Breast epithelium (tissue), 4 donors: ENCODE measurements at places on chromosomes 6 and 20. TPM values are rescaled to one million over a fixed set of nuclear protein-coding genes. Genes with fewer than 3 reads are reported as not detected.

DNA sequence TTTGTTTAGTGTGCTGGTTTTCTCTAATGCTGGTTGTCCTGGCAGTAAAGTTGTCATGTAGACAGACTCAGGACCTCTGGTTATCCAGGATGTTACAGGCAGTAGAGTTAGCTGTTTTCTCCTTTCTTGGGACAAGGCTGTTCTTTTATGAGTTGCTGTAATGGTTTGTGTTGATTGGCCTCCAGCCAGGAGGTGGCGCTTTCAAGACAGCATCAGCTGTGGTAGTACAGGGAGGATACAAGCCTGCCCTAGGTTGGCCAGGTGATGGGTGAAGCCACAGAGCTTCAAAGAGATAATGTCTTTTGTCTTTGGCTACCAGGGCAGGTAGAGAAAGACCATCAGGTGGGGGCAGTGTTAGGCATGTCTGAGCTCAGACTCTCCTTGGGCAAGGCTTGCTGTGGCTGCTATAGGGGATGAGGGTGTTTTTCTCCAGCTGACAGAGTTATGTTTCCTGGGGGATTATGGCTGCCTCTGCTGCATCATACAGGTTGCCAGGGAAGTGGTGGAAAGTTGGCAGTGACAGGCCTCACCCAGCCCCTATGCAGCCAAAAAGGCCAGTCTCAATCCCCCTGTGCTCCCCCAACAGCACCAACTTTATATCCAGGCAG lies 127.2 kb upstream of the TAB2 start:
- H3K36me3 ChIP-seq: no peaks in the 10 kb centered on the region
- H3K27me3 ChIP-seq: no peaks in the 10 kb centered on the region
- DNase-seq: no peak
- H3K27ac ChIP-seq: no peak overlapping the region
- no peak overlapping the region for H3K4me3 ChIP-seq
- no peaks in the 10 kb centered on the region for H3K4me1 ChIP-seq

SLC26A8 gene
- 0.29 TPM for total RNA-seq

GRCh38 chr20:62665826-62666735 lies 23.8 kb downstream of the SLCO4A1 start:
- H3K4me1 ChIP-seq: no peaks in the 10 kb centered on the region
- H3K4me3 ChIP-seq: no peak overlapping the region
- H3K27me3 ChIP-seq: no peaks in the 10 kb centered on the region
- peak overlapping the region; percentile 21 for H3K27ac ChIP-seq
- no peak for DNase-seq
- H3K36me3 ChIP-seq: no peaks in the 10 kb centered on the region

- H3K4me1 ChIP-seq: peaks cover 4% of the 10 kb centered on the region
- no peaks in the 10 kb centered on the region for H3K36me3 ChIP-seq
- H3K27me3 ChIP-seq: no peaks in the 10 kb centered on the region
Measured at GRCh38 chr6:41445261-41445660, 100.9 kb upstream of the FOXP4 start.

DNA sequence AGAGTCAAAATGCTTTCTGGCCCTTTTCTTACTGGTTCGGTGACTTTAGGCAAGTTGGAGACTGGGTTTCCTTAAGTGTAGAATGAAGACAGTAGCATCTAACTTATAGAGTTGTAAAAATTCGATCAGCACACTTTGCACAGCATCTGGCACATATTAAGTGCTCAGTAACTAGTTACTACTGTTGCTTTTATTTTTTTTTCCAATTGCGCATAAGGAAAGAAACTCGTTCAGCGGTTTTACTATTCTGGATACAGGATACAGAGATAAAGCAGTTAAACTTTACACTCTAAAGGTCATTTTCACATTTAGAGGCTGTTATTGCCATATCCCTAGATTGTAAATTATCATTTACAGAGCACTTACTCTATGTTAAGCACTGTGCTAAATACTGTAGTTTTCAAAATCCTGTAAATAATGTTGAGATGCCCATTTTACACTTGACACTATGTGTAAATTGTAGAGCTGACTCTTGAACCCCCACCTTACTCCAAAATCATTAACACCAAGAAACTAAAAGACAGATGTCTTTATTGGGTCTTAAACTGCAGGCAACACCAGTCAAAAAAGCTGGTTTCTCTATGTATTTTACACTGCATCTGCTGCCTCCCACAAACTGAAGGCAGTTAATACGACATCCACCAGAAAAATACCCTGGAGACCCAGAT lies 886 bp downstream of the ROMO1 start:
- no peaks in the 10 kb centered on the region for H3K27me3 ChIP-seq
- no peak for DNase-seq
- peaks cover 5% of the 10 kb centered on the region for H3K4me1 ChIP-seq
- H3K27ac ChIP-seq: peak overlapping the region; percentile 97
- peaks cover 5% of the 10 kb centered on the region for H3K36me3 ChIP-seq
- H3K4me3 ChIP-seq: peak overlapping the region; percentile 96

DNA sequence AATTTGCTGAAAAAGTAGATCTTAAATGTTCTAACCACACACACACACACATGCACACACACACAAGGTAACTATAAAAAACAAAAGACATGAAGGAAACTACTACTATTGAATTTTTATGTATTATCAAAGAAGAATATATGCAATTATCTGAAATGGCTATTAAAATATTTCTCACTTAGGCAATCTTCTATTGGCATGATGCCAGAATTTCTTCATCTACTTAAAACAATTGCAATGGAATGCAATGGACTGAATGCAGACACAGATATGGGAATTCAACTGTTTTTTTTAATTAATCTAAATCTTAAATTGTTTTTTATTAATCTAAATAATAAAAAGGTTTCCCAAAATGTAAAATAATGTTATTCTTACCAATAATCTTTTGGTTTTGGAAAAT lies 152.6 kb upstream of the SMLR1 start:
- H3K27ac ChIP-seq: no peak overlapping the region
- no peaks in the 10 kb centered on the region for H3K27me3 ChIP-seq
- H3K4me3 ChIP-seq: no peak overlapping the region
- H3K4me1 ChIP-seq: no peaks in the 10 kb centered on the region
- no peak for DNase-seq

GRCh38 chr6:112113431-112113830 lies 26.0 kb downstream of the FAM229B start:
- H3K4me3 ChIP-seq: no peak overlapping the region
- no peak for DNase-seq

DNA sequence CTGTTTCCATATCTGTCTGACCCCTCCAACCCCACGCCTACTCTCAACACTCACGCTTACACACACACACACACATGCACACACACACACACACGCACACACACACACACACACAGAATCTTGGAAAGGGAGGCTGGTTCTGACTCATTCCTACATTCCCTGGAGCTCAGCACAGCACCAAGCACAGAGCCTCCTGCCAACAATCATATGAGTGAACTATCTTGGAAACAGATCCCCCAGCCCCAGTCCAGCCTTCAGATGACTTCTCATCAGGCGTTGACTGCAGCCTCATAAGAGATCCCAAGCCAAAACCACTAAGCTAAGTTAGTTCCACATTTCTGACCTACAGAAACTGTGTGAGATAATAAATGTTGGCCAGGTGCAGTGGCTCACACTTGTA lies 14.1 kb upstream of the HCK start:
- no peak overlapping the region for H3K4me3 ChIP-seq
- no peaks in the 10 kb centered on the region for H3K27me3 ChIP-seq
- no peak overlapping the region for H3K27ac ChIP-seq
- no peaks in the 10 kb centered on the region for H3K36me3 ChIP-seq

BAK1 gene
- total RNA-seq: 7.0 TPM

KCNK15 gene
- 5.6 TPM for total RNA-seq

GRCh38 chr20:48769069-48769983 lies 58.5 kb downstream of the PREX1 start:
- H3K4me3 ChIP-seq: no peak overlapping the region
- no peaks in the 10 kb centered on the region for H3K27me3 ChIP-seq
- H3K36me3 ChIP-seq: no peaks in the 10 kb centered on the region
- no peak overlapping the region for H3K27ac ChIP-seq

DNA sequence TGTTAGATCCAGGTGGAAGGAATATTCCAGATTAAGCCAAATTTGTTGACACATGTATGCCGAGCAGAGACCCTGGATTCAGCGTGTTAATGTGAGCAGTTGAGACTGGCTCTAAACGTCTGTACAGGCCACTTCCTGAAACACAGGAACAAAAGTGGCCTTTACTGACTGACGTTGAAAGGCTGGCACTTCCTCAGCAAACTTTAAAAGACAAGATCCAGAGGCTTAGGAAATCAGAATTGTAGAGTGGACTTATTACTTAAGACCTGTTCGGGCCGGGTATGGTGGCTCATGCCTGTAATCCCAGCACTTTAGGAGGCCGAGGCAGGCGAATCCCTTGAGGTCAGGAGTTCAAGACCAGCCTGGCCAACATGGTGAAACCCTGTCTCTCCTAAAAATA lies 125.7 kb upstream of the ARID1B start:
- no peaks in the 10 kb centered on the region for H3K4me1 ChIP-seq
- no peak for DNase-seq
- H3K27me3 ChIP-seq: no peaks in the 10 kb centered on the region
- no peak overlapping the region for H3K27ac ChIP-seq
- no peak overlapping the region for H3K4me3 ChIP-seq

EYA2 gene
- total RNA-seq: 12.5 TPM

LPA gene
- total RNA-seq: 0.33 TPM

- no peaks in the 10 kb centered on the region for H3K4me1 ChIP-seq
- DNase-seq: no peak
- H3K27me3 ChIP-seq: peaks cover 31% of the 10 kb centered on the region
- H3K27ac ChIP-seq: no peak overlapping the region
- no peak overlapping the region for H3K4me3 ChIP-seq
Measured at GRCh38 chr20:61832181-61832580, 233.5 kb downstream of the TAF4 start.

DNA sequence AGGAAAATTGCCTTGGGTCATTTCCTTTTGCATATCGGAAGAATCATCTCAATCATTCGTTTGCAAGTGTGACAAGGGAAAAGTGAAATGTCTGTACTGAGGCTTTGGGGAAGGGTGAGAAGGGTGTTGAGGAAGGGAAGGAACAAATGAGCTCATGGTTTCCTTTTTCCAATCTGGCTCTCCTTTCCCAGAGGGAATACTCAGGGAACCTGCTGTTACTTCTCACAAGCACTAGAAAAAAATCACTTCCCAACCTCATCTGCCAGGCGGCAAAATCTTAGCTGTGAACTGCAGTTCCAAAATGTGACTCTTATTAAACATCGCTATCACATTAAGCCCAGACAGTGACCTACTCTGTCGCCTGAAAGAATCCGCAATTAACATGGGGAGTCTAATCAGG lies 258.1 kb downstream of the ZNF217 start:
- no peaks in the 10 kb centered on the region for H3K36me3 ChIP-seq
- no peaks in the 10 kb centered on the region for H3K27me3 ChIP-seq
- DNase-seq: no peak
- peaks cover 3% of the 10 kb centered on the region for H3K4me1 ChIP-seq

IL17F gene
- total RNA-seq: not detected

- no peaks in the 10 kb centered on the region for H3K4me1 ChIP-seq
- DNase-seq: no peak
- H3K27me3 ChIP-seq: no peaks in the 10 kb centered on the region
- H3K27ac ChIP-seq: no peak overlapping the region
- no peak overlapping the region for H3K4me3 ChIP-seq
Measured at GRCh38 chr6:14786008-14786407, 459.9 kb upstream of the JARID2 start.

HCK gene
- 16.0 TPM for total RNA-seq

DNA sequence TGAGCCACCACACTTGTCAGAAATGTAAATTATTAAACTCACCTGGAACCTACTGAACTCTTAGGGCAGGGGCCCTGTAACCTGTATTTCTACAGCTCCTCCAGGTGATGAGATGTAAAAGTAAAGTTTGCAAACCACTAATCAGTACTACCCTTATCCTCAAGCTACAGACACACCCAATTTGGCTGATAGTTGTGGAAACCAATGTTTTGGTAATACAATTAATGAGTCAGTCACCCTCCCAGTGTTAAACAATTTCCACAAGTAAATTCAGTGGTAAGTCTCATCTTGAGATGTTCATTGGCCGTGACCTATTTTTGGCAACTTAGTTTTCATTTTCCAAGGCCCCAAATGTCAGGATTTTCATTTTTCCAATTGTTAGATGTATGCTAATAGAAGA lies 29.6 kb downstream of the GCNT2 start:
- H3K27ac ChIP-seq: no peak overlapping the region
- no peak for DNase-seq
- no peak overlapping the region for H3K4me3 ChIP-seq
- H3K4me1 ChIP-seq: no peaks in the 10 kb centered on the region
